CD14-positive monocyte (primary cell): ENCODE measurements at places on chromosomes 5 and 9.

- DNase-seq: no peak
These were observed 197.9 kb upstream of the ANKH start for GRCh38 chr5:15069407-15069905.

GRCh38 chr5:86523718-86524117 lies 94.0 kb upstream of the COX7C start:
- DNase-seq: no peak

GRCh38 chr5:154440540-154440939 lies 5.3 kb upstream of the SAP30L start:
- no peak for DNase-seq

GRCh38 chr9:133233681-133234432 lies 24.8 kb upstream of the OBP2B start:
- DNase-seq: no peak

GRCh38 chr5:39092581-39093351 lies 18.6 kb upstream of the RICTOR start:
- no peak for DNase-seq

GRCh38 chr5:176754376-176754973 lies 55.9 kb upstream of the UNC5A start:
- DNase-seq: no peak

GRCh38 chr5:82387001-82387818 lies 109.1 kb upstream of the RPS23 start:
- no peak for DNase-seq

- peak; percentile 51 for DNase-seq
These were observed 883 bp upstream of the VAV2 start for GRCh38 chr9:133992780-133993634.

GRCh38 chr9:35869621-35870216 lies 482 bp downstream of the OR13J1 start:
- no peak for DNase-seq

DNA sequence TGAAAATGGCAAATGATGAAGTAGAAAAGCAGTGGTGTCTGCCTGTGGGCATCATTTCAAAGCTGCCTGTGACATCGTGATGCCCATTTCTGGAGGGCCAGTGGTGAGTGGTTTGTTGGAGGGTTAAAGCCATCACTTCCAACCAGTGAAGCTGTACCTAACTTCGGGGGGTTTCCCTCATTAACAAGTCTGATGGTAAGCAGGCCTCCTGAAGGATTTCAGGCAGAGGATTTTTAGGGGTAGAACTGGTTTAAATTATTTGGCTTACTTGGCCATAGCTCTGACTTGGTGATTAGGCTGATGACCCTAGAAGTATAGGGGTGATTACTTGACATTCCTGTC lies 10.7 kb downstream of the TNFAIP8 start:
- no peak for DNase-seq

DNA sequence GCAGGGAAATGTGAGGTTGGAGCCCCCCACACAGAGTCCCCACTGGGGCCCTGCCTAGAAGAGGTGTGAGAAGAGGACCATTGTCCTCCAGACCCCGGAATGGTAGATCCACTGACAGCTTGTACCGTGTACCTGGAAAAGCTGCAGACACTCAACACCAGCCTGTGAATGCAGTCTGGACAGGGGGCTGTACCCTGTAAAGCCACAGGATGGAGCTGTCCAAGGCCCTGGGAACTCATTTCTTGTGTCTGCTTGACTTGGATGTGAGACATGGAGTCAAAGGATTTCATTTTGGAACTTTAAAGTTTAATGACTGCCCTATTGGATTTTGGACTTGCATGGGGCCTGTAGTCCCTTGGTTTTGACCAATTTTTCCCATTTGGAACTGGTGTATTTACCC lies 535.0 kb upstream of the MEF2C start:
- DNase-seq: no peak

DNA sequence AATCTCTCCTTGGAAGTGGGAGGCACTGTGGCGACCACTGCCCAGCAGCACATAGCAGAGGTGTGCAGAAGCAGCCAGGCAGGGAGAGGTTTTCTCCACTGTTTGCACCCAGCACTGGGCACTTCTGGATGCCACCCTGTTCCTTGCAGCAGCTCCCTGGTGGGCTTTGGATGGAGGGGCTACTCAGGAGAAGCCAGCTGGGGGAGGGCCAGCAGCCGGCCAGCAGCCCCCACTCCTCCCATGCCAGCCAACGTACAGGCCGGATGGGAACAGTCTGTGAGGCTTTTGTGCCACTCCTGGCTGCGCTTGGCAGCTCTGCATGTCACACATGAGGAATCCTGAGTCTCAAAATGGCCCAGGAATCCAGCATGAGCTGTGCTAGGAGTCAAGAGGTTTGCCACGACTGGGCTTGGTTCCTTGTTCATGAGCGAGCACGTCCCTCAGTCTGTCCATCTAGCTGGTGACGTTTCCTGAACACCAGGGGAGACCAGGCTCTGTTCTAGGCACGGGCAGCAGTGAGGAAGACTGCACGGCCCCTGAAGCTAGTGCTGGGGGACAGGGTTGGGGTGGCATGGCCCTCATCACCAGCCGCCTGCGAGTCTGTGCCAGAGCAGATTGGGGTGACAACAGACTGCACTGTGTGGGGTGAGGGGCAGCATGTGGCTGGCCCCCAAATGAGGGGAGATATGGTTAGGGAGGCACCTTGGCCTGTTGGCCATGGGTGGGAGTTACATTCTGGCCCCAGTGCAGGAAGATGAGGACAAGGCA lies 10.1 kb downstream of the PHF2 start:
- no peak for DNase-seq

GRCh38 chr9:108382310-108382709 lies 473.5 kb downstream of the ACTL7B start:
- no peak for DNase-seq

GRCh38 chr5:3339798-3340115 lies 255.9 kb upstream of the IRX1 start:
- no peak for DNase-seq

DNA sequence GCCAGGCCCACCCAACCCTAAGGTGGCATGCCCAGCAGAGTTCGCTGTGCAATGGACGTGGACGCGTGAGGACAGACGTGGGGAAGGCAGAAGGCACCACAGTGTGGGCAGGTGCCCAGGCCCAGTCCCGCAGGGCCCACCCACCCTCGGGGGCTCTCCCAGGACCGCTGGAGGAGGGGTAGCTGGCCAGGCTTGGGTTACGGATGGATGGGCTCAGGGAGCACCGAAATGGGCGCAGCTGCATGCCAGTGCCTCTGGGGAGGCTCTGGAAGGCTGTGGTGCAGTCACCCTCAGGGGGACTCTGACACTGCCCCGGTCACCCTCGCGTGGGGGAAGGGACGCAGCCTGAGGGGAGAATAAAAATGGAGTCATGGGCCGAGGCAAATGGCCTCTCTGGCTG lies 9.6 kb upstream of the GPSM1 start:
- no peak for DNase-seq

- DNase-seq: no peak
These were observed 141.1 kb upstream of the OR13F1 start for GRCh38 chr9:104362912-104363472.

GRCh38 chr9:83964973-83965349 lies 15.1 kb downstream of the HNRNPK start:
- DNase-seq: no peak

- no peak for DNase-seq
These were observed 145.1 kb upstream of the FSTL4 start for GRCh38 chr5:133757396-133757945.

GRCh38 chr9:92138157-92138959 lies 23.1 kb upstream of the SPTLC1 start:
- peak; percentile 44 for DNase-seq

GRCh38 chr5:74042559-74042958 lies 416.6 kb downstream of the ARHGEF28 start:
- DNase-seq: no peak

- no peak for DNase-seq
These were observed 1989.8 kb downstream of the EFNA5 start for GRCh38 chr5:105680858-105681475.

GRCh38 chr9:133609311-133610098 lies at the start of gene FAM163B:
FAM163B (minus strand) TSS chr9:133609389; CDS start chr9:133580223, 29,166 bp downstream.
- DNase-seq: no peak

DNA sequence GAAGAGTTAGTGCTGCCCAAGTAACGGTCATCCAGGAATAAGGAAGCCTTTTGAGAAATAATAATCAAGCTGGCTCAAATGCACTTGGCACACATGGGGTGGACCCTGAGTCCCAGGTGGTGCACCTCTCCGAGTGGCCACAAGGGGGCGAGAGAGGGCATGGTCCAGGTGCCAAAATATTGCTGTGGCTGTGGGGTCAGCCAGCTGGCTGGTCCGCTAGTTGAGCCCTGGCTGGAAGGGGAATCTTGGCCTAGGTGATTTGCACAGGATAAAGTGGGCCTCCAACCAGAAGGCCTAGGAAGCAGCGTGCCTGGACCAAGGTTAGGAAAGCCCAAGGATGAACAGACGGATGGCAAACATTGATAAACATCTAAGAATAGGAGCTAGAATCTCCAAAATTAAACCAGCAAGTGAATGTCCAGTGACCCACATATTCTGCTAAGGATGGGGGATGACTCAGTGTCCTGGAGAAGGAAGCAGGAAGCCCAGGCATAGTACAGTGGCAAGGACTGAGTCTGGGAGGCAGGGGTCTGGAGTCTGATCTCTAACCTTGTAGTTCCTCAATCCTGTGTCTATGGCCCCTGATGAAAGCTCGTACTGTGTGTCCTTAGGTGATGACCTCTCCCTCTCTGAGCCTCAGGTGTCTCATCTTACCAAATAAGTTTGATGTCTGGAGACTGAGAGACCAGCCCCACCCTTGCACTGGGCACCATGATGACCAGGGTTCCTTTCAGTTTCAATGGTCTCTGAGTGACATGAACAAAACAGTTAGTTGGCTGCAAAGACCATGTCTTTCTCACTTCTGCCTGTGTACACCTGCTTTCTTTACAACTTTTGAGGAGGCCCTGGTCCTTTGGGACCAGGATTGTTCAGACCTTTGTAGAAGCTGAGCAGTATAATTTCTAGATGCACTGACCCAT lies 19.2 kb upstream of the SHB start:
- no peak for DNase-seq

- DNase-seq: no peak
These were observed 38.3 kb upstream of the ADRA1B start for GRCh38 chr5:159877894-159878448.

DNA sequence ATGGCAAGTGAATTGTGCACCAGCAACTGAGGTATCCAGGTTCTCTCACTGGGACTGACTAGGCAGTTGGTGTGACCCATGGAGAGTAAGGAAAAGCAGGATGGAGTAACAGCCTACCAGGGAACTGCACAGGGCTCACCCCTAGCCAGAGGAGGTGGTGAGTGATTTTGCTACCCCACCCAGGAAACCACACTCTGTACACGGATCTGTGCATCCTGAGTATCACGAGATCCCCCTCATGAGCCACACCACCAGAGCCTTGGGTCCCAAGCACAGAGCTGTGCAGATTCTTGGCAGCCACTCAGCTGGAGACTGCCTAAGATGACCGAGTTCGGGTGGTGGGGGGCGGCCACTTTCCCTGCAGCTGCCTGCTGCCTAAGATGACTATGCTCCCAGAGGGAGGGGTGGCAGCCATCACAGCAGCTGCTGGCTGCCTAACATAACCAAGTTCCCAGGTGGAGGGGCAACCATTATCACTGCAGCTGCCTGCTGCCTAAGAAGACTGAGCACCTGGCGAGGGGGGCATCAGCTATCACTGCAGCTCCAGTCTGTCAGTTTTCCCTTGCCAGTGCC lies 48.4 kb upstream of the EFNA5 start:
- no peak for DNase-seq

GRCh38 chr5:98354922-98355321 lies 418.5 kb upstream of the RGMB start:
- no peak for DNase-seq

- no peak for DNase-seq
These were observed 58.6 kb downstream of the ENC1 start for GRCh38 chr5:74581988-74582365.

DNA sequence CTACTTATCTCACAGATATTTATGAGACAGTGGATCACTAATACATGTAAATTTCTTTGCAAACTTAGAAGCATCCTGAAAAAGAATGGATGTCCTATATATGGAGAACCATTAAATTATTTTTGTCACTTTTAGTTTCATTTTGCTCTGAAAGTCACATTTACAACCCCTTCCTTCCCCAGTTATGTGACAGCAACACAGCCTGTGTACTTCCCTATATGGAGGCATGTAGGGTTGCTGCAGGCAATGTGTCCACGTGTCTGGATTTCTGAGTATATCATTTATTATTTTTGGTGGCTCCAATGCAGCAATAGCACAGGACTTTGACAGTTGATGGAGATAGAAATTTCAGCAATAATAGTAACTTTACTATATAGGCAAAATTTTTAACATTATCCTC lies 156.4 kb downstream of the ST8SIA4 start:
- DNase-seq: peak; percentile 64

- DNase-seq: no peak
These were observed 15.2 kb upstream of the TAF11L2 start for GRCh38 chr5:17482790-17483189.

DNA sequence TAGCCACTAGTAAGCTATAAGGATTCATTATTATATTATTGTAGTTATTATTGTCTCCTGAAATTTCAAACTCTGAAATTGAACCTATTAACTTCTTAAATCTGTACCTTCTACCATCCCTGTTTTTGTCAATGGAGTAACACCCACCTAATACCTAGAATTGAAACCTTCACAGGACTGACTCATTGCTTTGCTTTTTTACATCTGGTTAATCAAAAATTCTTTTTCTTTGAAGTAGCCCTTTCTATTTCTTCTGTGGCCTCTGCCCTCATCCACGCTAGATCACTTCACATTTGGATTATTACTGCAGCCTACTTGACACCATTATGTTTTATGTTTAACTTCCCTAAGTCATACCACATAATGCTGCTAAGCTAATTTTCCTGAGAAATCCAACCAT lies 35.6 kb downstream of the RBM27 start:
- DNase-seq: no peak

DNA sequence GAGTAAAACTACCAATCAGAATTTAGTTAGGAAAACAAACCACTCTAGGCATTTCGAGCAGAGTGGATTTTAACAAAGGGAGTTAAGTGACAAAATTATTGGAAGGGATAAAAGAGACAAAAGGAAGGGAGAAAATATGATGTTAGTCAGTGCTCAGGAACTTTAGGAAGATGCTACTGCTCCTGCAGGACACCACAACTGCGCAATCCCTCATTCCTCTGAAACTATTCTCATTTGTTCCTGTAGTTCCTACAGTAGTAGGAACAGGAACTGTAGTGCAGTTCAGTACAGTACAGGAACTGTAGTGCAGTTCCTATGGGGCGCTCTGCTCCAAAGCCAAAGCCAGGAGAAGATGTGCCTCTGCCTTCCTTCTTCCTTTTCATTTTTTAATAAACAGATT lies 29.9 kb upstream of the MEGF10 start:
- DNase-seq: no peak

DNA sequence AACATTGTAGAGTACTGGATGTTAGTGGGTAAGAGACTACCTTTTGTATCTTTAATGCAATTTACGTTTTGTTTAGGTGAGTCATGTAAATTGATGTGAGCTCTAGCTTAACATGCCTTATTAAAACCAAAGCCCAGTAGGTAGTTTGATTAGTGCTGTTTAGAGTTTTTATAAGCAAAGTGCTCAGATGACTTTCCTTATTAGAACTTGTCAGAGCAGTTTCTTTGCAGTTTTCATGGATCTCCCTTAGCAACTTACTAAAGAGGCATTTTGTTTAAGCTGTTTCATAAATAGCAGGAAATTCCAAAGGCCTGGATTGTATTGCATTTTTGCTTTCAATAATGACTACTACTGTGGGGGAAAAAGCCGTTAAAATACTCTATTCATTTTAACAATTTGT lies 14.5 kb downstream of the ZSWIM6 start:
- no peak for DNase-seq

GRCh38 chr5:72301557-72301956 lies 18.5 kb downstream of the MRPS27 start:
- DNase-seq: no peak

- DNase-seq: no peak
These were observed at the start of gene KCNN2 for GRCh38 chr5:114361724-114362196. KCNN2 (plus strand) TSS chr5:114362070; CDS start chr5:114362140, 70 bp downstream.
